ENCODE measurements at places on chromosomes 6 and 20.

- no peak for DNase-seq
Observed at GRCh38 chr6:44788387-44788981, 401.0 kb downstream of the CDC5L start.

DNA sequence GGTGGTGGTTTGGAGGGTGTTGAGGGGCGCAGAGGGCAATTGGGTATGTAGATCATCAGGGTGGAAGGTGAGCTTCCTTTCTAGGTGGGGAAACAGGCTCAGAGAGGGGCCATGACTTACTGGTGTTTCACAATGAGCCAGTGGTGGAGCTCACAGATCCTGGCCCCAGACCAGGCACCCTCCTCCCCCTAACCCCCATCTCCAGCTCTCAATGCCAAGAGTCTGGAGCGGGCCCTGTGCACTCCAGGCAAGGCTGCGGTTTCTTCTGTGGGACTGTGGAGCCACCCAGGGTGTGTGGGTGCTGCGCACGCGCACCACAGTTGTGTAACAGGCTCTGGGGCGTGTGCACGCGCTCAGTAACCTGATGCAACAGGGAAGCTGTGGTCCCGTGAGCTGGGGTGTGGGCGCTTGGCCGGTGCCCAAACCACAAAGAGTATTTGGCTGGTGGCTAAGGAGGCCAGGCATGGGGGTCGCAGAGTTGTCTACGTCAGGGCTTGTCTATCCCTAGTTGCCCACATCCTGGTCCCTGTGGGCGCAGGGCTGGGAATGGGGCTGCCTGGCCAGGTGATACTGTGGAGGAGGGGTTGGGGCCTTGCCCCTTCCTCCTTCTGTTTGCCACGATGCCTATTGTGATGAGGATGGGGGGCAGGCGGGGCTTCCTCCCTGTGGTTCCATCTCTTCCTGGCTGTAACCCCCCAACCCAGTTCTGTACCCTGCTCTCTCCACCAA, 37.5 kb upstream of the MRPS18A start:
- peak; percentile 48 for DNase-seq

GRCh38 chr20:63837479-63837878, 6.4 kb upstream of the ZBTB46 start:
- no peak for DNase-seq

DNA sequence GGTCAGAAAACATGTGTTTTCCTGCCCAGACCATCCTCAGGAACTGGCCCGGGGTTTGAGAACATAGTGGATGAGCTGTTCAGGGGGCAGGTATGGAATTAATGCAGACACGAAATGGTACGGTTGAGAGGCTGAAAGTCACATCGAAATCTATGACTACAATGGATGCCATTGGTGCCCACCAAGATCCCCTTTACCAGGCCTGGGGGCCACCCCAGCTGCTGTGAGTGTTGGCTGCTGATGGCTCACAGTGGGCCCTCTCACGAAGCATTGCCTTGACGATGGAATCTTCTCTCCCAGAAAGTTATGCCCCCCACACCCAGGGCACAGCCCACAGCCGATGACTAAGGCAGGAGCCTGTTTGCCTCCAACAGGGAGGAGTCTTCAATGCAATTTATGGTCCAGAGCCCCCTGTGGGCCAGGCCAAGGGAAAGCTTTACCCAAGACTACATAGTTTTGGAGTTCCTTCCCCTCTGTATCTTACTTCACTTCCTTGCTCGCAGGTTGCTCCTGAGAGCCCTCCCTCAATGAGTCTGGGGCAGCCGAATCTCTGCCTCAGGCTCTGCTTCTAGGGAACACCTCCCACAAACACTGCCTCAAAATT, 92.6 kb downstream of the BFSP1 start:
- no peak for DNase-seq

GRCh38 chr6:141451511-141452353, 681.0 kb upstream of the GJE1 start:
- no peak for DNase-seq

DNA sequence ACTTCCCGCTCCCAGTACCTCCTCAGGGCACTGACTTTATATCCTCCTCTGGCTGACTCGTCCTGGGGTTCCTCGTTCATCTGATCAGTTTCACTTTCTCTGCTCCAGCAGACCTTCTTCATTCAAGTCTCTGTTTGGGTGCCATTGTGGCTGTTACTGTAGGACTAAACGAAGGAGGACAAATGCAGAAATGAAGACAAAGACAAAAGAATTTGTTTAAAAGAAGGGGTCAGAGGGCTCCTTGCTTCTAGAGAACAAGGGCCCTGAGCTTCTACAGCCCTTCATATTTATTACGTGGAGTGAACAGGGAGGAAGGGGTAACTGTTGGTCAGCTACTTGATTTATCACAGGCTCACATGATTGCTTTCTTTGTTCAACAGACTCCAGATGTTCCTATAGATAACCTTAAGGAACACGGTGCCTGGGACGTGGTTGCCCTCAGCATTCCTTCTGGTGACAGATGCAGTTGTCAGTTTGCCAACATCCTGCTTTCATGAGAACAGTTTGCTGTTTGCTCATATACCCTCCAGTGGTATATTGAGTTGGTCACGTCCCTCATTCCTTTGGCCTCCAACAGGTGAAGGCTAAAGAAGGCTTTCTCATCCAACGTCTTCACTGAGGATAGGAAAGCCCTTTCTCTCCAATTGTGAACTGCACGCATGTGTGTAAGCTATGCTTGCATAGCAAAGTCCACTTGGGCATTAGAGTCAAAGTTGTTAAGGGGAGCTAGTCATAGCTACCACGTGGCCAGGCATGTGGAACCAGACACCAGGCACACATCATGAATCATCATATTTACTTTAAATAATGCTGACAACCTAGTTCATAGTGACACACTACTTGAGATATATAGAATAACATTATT, 69.1 kb upstream of the BTN3A2 start:
- DNase-seq, result no peak

- DNase-seq, result no peak
Observed at GRCh38 chr20:47428164-47428563, 71.7 kb upstream of the ZMYND8 start.

DNA sequence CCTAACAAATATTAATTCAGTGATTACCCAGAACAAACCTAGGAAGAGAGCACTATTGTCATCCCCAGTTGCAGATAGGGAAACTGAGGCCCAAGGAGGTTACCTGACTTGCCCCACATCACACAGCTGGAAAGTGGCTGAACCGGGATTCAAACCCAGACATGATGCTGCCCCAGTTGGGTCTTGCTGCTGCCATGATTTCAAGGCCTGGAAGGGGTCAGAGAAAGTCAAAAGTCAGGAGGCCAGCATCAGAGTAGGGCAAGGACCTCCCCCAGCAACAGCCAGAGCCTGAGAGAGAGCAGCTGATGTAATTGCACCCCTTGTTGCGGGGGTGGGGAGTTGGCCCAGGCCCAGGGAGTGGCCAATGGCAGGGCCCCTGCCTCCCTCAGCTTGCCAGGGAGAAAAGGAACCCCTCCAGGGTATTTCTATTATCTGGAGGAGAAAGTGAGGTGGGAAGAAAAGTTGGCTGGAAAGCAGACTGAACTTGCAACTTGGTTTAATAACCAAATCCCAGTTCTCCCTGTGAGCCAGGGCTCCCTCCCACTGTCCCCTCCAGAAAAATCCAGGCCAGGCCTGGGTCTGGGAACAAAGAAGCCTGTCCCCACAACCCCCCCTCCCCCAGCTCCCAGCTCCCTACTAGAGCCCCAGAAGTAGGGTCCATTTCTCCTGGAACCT, 83.6 kb downstream of the MRPL14 start:
- DNase-seq, result no peak
